ENCODE measurements at places on chromosomes 2 and 18.

DNA sequence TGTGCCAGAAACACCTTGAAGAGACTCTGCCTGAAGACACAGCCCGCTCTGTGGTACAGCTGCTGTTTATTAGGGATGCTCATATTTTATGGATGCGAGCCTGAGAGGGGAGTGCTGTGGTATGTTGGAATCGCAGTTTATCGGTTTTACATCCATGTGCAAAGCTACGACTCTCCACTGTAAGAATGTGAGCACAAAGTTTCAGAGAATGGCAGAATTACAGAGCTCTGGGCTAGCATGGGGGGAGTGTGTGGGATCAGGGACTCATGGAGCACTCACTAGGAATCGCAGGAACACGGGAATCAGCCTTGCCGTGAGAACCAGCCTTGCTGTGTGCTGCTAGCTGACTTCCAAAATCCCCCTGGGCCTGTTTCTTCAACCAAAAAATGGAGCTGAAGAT is 199.9 kb downstream of the RNF144A start:
- DNase-seq: no peak

DNA sequence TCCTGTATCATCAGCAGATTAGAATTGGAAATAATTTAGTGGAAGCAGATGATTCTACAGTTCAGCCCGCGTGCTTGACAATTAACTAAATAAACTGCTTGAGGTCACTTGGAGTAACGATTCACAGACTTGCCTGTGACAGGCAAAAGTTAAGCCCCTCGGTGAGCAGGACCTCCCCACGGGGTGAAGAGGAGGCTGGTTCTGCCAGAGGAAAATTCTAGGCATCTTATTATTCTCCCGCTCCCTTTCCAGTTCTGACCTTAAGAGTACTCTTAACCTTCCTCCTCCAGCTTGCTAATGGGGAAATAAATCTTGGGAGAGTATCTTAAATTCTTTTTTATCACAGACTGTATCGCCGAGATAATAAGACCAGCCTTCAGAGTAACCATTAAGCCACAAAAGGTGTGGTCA is 169.7 kb upstream of the SMAD2 start:
- DNase-seq: no peak

DNA sequence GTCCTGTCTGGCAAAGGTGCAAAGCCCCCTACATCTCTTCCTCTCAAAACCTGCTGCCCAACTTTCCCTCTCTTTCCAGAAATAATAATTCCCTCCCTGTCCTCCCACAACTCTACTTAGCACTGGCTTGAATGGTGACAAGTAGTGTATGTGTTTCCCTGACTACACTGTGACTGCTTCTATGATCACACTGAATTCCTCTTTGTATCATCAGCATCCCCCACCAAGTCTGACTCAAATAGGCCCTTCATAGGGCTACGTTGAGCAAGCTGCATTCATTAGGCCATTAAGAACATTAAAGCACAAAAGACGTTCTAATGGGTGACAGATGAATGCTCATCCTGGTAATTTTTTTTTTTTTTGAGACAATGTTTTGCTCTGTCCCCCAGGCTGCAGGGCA is 13.7 kb upstream of the ST3GAL5 start:
- DNase-seq: no peak

GRCh38 chr2:17800219-17800618 is 16.0 kb upstream of the MSGN1 start:
- DNase-seq: no peak

- no peak for DNase-seq
Observed at GRCh38 chr2:48651158-48651790, 33.6 kb downstream of the GTF2A1L start.

DNA sequence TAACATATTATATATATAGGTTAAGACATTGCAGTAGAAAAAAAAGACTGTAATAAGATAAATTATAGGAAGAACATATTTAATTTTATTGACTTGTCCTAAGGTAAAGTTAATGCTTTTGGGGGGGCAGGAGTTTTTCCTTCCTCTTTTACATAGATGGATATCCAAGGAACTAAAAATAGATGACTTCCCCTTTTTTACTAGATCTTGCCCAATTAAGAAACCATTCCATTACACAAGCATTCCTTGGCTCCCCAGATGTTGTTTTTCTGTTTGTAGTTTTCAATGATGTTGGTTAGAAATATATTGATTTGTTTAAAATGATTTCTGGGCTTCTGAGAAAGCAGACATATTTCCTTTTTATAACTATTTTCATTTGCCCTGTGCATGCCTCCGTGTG is 22.4 kb upstream of the PMAIP1 start:
- DNase-seq: no peak

- DNase-seq: no peak
Observed at GRCh38 chr2:203681978-203682377, 24.5 kb upstream of the CD28 start.

DNA sequence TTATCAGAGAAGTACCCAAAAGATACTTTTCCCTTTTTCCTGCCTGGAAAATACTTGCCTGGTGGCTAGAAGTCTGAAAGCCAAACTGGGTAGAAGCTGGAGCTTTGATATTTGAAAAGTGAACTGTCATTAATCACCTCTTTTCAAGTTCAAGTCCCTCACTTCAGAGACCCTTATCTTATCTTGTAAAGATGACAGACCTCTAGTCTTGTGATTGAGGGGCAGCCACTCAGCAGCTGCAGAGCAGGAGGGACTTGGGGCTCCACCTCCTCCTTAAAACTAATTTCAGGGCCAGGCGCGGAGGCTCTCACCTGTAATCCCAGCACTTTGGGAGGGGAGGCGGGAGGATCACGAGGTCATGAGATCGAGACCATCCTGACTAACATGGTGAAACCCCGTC is 64.2 kb upstream of the CDCA7 start:
- no peak for DNase-seq

GRCh38 chr2:159714247-159714930 is 2.1 kb downstream of the MARCHF7 start:
- DNase-seq: no peak

DNA sequence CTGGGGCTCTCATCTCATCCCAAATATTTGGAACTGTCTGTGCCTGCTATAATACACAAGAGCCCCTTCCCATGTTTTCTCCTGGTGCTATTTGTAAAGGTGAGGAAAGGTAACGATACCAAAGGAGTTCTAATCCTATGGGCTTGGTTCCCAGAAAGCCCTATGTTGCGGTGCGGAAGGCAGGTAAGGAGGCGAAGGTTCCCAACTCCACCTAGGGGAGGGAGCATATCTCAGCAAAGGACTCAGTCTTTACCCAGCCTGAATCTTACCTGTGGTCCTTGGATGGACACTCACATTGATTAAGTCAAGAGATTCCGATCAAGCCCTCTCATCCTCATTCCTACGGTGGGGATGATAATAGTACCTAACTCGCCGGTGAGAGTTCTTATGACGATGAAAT is 140.1 kb downstream of the BCL2 start:
- DNase-seq: no peak

DNA sequence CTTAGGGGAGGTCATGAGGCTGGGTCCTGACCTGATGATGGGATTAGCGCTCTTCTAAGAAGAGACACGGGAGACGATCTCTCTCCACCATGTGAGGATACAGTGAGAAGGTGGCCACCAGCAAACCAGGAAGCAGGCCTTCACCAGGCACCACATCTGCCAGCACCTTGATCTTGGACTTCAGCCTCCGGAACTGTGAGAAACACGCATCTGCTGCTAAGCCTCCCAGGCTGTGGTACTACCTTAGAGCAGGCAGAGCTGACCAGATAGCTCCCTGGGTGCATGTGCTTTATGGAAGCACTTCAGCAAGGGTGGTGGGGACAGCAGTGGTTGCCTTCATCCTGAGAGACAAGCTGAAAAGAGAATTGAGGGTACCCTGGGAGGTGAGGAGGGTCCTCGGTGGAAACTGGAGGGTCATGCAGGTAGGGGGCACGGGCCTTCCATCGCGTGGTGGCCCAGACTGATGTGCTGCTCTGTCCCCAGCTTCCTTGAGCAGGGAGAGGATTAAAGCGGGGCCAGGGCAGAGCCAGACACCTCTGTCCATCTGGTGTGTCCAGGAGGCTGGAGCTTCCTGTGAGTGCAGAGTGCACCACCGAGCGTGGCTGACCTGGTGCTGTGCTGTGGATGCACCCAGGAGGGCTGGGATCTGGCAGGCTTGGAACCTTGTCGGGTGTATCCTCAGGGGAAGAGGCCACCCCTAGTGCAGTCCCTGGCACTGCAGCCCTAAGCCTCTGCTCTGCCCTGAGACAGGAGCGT is 42.9 kb upstream of the HS6ST1 start:
- no peak for DNase-seq

GRCh38 chr2:204737296-204737695 is 192.0 kb downstream of the PARD3B start:
- DNase-seq: no peak

DNA sequence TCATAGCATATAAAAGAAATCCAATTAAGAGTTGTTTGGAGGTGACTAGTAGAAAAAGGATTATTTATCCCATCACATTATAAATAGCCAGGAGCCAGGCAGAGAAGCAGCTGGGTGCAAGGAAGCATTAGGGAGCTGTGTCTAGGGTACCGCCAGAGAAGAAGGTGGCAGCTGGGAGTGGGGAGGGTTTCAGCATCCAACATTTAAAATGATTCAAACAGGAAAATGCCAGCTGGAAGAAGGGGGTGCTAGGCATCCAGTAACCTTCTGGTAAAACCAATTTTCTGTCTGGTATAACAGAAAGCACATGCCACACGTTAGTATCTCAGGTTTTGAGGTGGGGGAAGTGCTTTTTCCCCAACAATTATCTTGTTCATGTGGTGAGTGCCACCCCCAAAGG is 452.4 kb downstream of the ZEB2 start:
- no peak for DNase-seq

- DNase-seq: no peak
Observed at GRCh38 chr2:180630756-180631155, 349.6 kb upstream of the UBE2E3 start.

GRCh38 chr2:99537910-99538485 is 48.2 kb upstream of the REV1 start:
- no peak for DNase-seq

DNA sequence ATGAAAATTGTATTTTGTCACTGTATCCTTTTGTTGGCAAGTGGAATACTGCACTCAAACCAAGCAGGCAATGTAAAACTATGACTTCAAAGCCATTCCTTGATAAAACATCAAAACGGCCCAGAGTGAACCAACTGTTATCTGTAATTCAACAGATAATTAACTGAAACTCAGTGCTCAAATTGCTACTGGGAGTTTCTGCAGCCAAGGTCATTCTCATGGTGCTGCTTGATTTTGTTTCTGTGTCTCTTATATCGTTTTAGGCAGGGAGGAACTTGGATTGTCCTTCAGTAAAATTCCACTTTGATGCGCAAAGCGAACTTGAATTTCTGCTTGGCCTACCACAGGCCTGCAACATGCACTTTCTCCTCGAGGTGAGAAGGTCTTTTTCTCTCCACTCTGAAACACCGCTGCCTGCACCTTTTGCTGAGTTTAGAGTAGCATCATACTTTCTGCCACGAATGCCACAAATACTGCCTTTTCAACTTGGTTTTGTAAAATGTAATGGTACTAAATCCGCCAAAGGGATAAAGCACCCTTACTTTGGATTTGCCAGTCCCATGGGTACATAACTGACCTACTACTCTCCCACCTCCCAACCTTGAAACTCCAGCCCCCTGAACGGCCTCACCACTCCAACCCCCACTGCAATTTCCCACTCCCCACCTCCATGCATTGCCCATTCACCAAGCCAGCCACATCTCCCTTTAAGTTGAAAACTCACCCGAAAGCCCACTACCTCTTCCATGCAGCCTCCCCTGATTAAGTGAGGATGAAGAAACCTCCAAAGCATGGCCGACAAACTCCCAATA is 204.7 kb downstream of the TGIF1 start:
- no peak for DNase-seq

DNA sequence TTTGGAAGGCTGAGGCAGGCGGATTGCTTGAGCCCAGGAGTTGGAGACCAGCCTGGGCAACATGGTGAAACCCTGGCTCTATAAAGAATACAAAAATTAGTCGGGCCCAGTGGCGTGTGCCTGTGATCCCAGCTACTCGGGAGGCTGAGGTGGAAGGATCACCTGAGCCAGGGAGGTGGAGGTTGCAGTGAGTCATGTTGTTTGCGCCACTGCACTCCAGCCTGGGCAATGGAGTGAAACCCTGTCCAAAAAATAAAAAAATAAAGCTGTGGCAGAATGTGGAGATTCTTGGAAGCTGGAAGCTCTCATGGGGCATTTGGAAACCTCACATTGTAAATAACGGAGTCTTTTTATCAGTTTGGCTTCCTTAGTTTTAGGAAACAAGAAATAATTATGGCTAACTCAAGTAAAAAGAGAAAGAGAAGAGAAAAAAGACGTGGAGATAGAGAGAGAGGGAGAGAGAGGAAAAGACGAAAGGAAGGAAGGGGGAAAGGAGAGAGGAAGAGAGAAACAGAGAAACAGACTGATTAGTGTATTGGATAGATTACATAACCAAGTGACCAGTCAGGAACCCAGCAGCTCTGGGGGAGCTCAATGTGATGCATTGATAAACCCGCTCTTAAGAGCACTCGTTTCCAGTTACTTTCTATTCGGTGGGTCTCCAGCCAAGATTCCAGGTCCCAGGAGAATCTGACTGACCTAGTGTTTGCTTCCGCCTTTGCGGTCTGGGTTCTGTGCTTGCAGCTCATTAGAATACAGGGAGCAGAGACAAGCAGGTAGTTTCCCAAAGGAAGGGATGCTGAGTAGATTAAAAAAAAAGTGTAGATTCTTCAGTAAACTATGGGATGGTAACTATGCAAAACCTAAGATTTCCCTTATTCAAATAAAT is 1.1 kb upstream of the SPAST start:
- DNase-seq: no peak

GRCh38 chr2:160474891-160475787 is 18.5 kb downstream of the RBMS1 start:
- no peak for DNase-seq

- DNase-seq: no peak
Observed at GRCh38 chr2:180571559-180571958, 408.8 kb upstream of the UBE2E3 start.

DNA sequence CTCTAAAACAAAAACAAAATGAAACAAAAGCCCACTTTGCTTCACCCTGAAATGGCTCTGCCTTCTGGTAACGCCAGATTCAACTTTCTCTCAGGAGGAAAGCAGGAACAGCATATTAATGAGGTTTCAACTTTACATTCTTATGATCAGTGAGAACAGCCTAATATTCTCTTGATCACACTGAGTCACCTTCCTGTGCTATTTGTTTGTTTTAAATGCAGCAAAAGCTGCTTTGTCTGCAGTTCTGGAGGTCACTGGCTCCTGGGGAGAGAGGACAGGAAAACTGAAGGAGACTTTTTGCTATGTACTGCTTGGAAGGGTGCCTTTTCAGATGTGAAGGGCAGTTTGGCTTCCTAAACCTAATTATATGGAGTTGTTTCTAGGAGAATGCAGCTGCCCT is 48.1 kb downstream of the MAIP1 start:
- DNase-seq: no peak

DNA sequence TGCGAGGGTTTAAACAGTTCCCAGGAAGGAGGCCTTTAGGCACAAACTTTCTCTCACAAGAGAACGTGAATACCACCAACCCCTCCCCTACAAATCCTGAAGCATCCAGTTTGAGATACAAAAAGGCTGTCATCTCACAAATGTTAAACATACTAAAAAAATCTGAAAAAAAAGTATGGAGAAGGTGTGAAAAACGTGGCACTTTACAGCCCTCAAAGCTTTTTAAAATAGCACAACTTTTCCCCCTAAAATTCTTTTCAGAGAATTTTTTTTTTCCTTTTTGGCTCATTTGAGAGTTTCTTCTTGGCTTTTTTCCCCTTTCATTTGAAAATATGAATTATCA is 10.1 kb downstream of the ZEB2 start:
- DNase-seq: no peak

GRCh38 chr2:159126432-159127022 is 158.1 kb downstream of the TANC1 start:
- DNase-seq: no peak

GRCh38 chr2:23411752-23412431 is 26.9 kb downstream of the KLHL29 start:
- DNase-seq: no peak

GRCh38 chr18:67766930-67767329 is 250.4 kb upstream of the DSEL start:
- no peak for DNase-seq

Data from stimulated activated CD4-positive, alpha-beta T cell treated with anti-CD3 and anti-CD28 coated beads, Interleukin-12 subunit alpha, Interleukin-12 subunit beta, amount 100 ng/mL, for 24 hours (primary cell).